ENCODE measurements at places on chromosomes 2 and 18. TPM values are rescaled to one million over a fixed set of nuclear protein-coding genes. Genes with fewer than 3 reads are reported as not detected.

- H3K4me3 ChIP-seq, result no peak overlapping the region
- no peaks in the 10 kb centered on the region for H3K36me3 ChIP-seq
- H3K27me3 ChIP-seq, result no peaks in the 10 kb centered on the region
These were observed 344.6 kb downstream of the KCNJ3 start for GRCh38 chr2:155043097-155043496.

DNA sequence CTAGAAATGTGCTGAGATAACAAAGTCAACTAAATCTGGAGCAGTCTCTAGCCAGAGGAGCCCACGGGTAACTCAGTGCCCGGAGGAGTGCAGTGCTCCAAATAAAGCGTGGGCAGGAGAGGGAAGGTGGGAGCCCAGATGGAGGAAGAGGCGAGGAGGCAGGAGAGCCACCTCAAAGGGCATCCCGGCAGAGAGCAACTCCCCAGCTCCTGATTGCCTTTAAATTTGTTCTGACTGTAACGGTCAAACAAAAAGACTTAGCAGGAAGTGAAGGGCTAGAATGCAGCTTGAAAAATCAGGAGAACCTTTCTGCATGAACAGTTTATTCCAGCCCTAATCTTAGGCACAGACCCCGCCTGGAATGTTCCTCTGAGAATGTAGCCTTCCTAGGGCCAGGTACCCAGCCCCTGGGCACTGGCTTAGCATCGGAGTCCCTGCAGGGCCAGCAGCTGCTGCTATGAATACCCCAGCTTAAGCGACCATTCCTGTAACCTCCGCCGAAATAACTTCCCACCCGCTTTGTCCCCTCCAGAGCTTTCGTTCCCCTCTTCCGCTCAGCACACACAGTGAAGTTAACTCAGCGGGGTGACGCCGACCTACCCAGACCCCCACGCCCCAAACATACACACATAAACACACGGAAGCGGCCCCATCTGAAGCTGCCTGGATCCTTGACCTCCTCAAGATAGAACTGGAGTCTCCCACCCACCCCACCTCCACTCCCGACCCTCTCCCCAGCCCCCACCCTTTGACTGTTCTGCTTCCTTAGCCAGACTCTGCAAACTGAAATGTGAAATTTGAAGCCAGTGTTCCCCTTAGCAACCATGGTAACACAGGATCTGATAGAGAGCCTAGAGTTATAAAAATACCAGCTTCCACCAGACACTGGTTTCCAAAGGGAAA lies 123.2 kb downstream of the SMAD7 start:
- H3K4me3 ChIP-seq, result no peak overlapping the region
- H3K36me3 ChIP-seq, result no peaks in the 10 kb centered on the region
- DNase-seq, result no peak
- H3K27ac ChIP-seq, result no peak overlapping the region
- peaks cover 5% of the 10 kb centered on the region for H3K4me1 ChIP-seq

DNA sequence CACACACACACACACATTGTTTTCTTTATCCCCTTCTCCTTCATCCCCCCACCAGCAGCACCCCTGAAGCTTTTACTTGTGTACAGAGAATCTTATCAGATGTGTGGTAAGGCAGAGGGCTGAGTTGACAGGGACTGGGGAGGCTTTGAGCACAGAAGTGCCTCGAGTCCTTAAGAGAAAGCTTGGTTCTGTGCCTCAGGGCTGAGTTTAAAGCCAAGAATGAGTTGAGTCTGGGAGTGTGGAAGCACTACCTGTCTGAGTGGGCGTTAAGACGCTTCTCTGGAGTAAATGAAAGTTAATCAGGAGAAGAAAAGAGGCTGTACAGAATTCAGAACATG lies 2.7 kb downstream of the ID2 start:
- H3K36me3 ChIP-seq, result peaks cover 6% of the 10 kb centered on the region
- DNase-seq, result no peak
- no peak overlapping the region for H3K27ac ChIP-seq

DNA sequence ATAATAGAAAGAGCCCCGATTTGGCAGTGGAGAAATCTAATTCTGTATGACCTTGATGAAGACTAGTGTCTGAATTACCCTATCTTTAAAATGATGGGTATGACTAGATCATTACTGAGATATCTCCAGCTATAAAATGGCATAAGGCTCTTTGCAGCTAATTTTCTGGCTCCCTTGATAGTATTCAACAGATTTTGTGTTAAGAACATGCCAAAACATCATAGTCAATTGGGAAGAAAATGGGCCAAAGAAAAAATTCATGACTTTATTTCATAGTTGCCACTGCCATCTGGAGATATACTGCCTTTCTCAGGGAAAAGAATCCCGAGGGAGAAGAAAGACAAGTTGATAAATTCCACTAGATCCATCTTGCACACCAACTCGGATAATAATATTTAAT lies 1618.7 kb downstream of the LRP1B start:
- DNase-seq, result no peak
- no peak overlapping the region for H3K27ac ChIP-seq
- H3K36me3 ChIP-seq, result no peaks in the 10 kb centered on the region
- H3K27me3 ChIP-seq, result no peaks in the 10 kb centered on the region
- H3K4me3 ChIP-seq, result no peak overlapping the region

DNA sequence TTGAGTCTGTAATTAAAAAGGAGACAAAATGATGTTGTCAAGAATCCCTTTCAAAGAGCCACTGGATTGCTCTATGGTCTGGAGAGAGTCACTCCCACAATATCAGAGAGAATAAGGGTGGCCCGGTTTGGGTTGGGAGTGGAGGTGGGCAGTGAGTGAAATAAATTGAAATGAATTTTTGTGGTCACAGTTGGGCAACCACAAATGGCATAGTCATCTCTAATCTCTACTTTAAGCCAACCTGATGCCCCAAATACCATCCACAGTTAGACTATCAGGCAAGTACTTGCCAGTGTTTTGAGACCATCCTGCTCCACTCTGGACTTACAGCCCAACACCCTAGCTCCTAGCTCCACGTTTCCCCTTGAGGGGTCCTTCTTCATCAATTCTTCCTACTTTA lies 559.7 kb downstream of the BCL11A start:
- H3K36me3 ChIP-seq, result no peaks in the 10 kb centered on the region
- peaks cover 18% of the 10 kb centered on the region for H3K4me1 ChIP-seq
- no peak for DNase-seq
- H3K4me3 ChIP-seq, result no peak overlapping the region

GRCh38 chr2:178070824-178071223 lies 1.8 kb downstream of the PDE11A start:
- no peak for DNase-seq
- peaks cover 6% of the 10 kb centered on the region for H3K4me1 ChIP-seq
- no peak overlapping the region for H3K27ac ChIP-seq

The FIGN gene
- not detected for polyA plus RNA-seq

- H3K4me1 ChIP-seq, result no peaks in the 10 kb centered on the region
- H3K4me3 ChIP-seq, result no peak overlapping the region
- H3K27me3 ChIP-seq, result peaks cover 39% of the 10 kb centered on the region
- no peak overlapping the region for H3K27ac ChIP-seq
These were observed 8.6 kb upstream of the IL36A start for GRCh38 chr2:112996635-112997034.

The SLC11A1 gene
- 0.88 TPM for polyA plus RNA-seq

GRCh38 chr18:13418013-13418710 lies 199.6 kb downstream of the LDLRAD4 start:
- H3K4me3 ChIP-seq, result no peak overlapping the region
- H3K27ac ChIP-seq, result no peak overlapping the region
- DNase-seq, result no peak
- H3K27me3 ChIP-seq, result no peaks in the 10 kb centered on the region
- H3K4me1 ChIP-seq, result peaks cover 4% of the 10 kb centered on the region

GRCh38 chr2:98515250-98515991 lies 70.8 kb downstream of the INPP4A start:
- no peaks in the 10 kb centered on the region for H3K27me3 ChIP-seq
- DNase-seq, result no peak
- H3K4me3 ChIP-seq, result no peak overlapping the region

DNA sequence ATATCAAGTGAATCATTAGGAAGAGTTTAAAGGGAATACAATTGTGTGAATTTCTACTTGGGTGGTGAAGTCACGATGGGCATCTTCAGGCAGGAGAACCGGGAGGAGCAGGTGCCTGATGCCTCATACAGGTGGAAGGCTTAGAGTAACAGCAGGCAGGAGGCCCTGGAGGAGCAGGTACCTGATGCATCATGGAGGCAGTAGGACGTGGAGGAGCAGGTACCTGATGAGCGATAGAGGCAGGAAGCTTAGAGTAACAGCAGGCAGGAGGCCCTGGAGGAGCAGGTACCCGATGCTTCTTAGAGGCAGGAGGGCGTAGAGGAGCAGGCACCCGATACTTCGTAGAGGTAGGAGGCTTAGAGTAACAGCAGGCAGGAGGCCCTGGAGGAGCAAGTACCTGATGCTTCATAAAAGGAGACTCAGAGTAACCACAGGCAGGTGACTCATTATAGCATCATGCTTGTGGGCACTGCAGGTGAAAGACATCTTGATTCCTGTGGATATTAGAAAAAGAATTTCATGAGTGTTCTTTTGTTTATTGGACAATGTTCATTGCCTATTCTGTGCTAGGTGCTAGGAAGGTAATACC lies 133.9 kb downstream of the ATP9B start:
- no peaks in the 10 kb centered on the region for H3K4me1 ChIP-seq
- no peaks in the 10 kb centered on the region for H3K27me3 ChIP-seq
- no peak overlapping the region for H3K4me3 ChIP-seq
- H3K36me3 ChIP-seq, result peaks cover 23% of the 10 kb centered on the region

GRCh38 chr18:23424616-23425015 lies 28.5 kb upstream of the RIOK3 start:
- H3K4me3 ChIP-seq, result no peak overlapping the region
- H3K36me3 ChIP-seq, result peaks cover 5% of the 10 kb centered on the region
- H3K27ac ChIP-seq, result peak overlapping the region; percentile 9

DNA sequence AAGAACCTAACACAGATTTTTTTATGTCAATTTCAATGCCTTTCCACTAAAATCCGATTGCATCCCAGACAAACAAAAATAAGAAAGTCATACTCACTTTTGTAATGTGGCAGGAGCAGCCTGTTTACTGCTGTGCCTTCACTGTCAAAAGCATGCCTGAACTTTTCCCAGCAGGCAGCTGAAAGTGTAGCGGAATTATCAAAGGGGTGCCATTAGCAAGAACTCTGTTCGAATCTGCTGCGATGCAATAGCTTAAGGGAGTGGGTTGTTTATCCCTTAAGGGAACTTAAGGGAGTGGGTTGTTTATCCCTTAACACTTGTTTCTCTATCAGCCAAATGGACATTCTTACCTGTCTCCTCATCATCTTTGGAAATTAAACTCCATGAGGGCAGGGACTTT lies 243.5 kb downstream of the PAX3 start:
- peaks cover 35% of the 10 kb centered on the region for H3K27me3 ChIP-seq
- DNase-seq, result no peak
- H3K4me3 ChIP-seq, result no peak overlapping the region
- no peaks in the 10 kb centered on the region for H3K4me1 ChIP-seq
- H3K27ac ChIP-seq, result no peak overlapping the region
- no peaks in the 10 kb centered on the region for H3K36me3 ChIP-seq

DNA sequence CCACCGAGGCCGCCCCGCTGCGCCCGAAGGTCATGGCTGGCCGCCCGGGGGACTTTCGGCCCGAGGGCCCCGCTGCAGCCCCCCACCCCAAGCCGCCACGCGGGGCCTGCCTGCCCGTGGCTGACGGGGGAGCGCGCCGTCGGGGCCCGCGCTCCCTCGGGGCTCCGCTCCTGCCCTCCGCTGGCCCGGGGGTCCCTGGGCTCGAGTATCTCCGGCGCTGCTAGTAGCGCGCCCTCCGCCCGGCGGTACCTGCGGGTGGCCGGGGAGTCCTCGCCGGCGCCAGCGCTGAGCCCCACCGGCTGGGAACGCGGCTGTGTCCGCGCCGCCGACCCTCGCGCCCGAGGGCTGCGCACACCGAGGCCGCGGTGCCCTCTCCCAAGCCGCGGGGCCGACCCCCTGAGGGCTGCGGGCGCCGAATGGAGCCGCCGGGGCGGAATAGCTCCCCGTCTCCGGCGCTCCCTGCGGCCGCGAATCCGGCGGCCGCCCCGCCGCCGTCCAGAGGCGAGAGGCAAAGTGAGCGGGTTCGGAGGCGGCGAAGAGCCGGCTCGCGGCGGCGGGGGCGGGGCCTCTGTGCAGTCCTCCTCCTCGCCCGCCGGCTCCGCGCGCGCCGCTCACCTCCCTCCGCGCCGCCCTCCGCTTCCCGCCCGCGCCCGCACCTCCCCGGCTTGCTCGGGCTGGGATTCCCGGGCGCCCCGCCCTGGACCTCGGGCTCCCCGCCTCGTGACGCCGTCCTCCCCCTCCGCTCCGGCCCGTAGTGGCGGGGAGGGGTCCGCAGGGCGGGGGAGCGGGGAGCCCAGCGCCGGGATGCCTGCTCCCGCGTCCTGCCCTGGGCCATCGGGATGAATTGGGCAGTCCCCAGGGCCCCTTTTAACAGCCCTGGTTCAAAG lies at the start of gene KCNG3:
Gene KCNG3 (minus strand): TSS at position 515 of the 887 bp plus-strand sequence. CDS start 481 bp downstream, at position 34.
- peaks cover 5% of the 10 kb centered on the region for H3K4me1 ChIP-seq
- H3K4me3 ChIP-seq, result peak within 1 kb of the TSS; percentile 95
- H3K36me3 ChIP-seq, result no peaks in the 10 kb centered on the region
- peak; percentile 52 for DNase-seq

The HEATR5B gene
- polyA plus RNA-seq, result 18.0 TPM

The MGAT4A gene
- polyA plus RNA-seq, result 13.7 TPM

DNA sequence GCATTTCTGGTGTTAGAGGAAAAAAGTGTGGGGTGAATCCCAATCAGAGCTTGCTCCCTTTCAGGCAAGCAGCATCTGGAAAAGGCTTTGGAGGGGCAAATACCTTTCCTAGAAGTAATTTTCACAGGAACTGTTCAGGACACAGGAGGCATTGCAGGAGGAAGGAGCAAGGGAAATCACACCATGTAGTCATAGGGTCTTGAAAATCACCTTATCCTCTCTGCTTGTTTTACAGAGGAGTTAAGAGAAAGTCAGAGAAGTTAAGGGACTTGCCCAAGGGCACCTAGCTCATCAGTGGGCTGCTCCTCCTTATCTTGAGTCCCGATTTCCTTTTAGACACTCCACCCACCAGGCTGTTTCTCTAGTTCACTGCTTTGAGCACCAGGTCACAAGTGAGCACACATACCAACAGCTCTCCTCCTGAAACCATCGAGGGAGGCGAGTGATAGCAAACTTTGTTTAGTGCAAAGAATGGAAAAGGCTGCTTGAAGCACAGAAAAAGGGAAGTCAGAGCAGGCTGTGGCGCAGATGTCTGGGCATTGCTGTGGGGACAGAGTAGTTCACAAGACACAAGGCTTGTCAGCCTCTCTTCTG lies 89.2 kb upstream of the CXCR4 start:
- DNase-seq, result peak; percentile 86
- peaks cover 53% of the 10 kb centered on the region for H3K4me1 ChIP-seq
- no peaks in the 10 kb centered on the region for H3K27me3 ChIP-seq
- H3K27ac ChIP-seq, result peak overlapping the region; percentile 100
- peaks cover 27% of the 10 kb centered on the region for H3K36me3 ChIP-seq

The SP140 gene
- 88.7 TPM for polyA plus RNA-seq

The ACKR3 gene
- polyA plus RNA-seq, result 2.2 TPM

DNA sequence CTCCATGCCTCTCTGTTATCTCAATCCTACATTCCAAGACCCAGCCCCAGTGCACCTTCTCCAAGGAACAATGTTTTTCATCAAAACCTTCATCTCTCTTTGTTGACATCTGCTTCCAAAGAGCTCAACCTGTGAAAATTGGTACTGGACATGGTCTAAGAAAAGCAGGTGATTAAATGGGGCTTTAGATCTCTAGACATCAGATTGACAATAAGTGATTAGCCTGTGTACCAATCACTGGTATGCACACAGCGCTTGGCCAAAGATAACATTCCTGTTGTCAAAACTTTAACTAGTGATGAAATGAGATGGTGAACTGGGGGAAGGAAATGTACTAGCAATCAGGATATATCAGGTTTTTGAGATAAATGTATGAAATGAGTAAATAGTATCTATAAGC lies 183.3 kb downstream of the TDRD15 start:
- H3K36me3 ChIP-seq, result no peaks in the 10 kb centered on the region
- H3K4me1 ChIP-seq, result no peaks in the 10 kb centered on the region
- H3K27ac ChIP-seq, result no peak overlapping the region
- no peaks in the 10 kb centered on the region for H3K27me3 ChIP-seq
